ENCODE measurements at places on chromosomes 13 and 19.
A peak's percentile ranks its signal among the peaks of the same experiment; 100 is the strongest.

GRCh38 chr19:34772697-34773554, at the start of gene ZNF599:
Gene ZNF599 (minus strand): TSS chr19:34773215. CDS start chr19:34772841, 374 bp downstream.
- DNase-seq: peak; percentile 96

- DNase-seq: no peak
Measured at GRCh38 chr13:41302743-41303142, 8.3 kb upstream of the NAA16 start.

GRCh38 chr13:102693776-102694175, 1.1 kb downstream of the METTL21C start:
- DNase-seq: no peak

DNA sequence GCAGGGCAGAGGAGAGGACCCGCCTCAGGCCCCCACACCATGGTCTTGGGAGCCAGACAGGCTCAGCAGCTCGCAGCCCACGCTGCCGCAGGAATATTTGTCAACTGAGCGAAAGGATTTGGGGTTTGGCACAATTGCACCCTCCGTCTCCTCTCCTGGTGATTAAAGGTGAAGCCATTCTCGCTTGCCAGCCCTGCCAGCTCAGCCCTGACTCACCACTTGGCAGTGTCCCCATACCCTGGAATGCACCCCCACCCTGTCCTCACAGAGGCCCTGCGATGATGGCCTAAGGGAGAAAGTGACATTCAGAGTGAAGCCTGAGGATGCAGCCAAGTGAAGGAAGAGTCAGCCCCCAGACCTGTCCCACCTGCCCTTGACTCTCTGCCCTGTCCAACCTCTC, 18.8 kb downstream of the CYTH2 start:
- DNase-seq: peak; percentile 25

GRCh38 chr13:48858122-48858902, 117.4 kb upstream of the FNDC3A start:
- no peak for DNase-seq

DNA sequence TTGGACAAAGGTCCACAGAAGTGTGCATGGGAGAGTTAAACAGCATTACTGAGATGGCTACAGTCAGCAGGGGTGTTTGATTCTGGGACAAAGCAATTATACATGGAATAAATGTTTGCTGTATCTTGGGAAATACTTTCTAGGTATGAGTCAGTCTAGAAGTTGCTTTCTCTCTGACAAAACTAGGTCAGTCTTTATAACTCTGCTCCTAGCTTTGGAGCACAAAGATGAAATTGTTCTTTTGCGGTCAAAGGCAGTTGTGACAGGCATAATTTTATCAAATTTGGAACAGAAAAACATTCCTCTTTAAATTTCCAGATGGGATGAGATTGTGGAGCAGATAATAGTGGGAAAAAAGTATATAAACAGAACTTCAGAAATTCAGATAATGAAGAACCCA, 1045.4 kb upstream of the MIR17HG start:
- DNase-seq: no peak

GRCh38 chr13:39684531-39685137, 29.2 kb downstream of the COG6 start:
- DNase-seq: peak; percentile 83

DNA sequence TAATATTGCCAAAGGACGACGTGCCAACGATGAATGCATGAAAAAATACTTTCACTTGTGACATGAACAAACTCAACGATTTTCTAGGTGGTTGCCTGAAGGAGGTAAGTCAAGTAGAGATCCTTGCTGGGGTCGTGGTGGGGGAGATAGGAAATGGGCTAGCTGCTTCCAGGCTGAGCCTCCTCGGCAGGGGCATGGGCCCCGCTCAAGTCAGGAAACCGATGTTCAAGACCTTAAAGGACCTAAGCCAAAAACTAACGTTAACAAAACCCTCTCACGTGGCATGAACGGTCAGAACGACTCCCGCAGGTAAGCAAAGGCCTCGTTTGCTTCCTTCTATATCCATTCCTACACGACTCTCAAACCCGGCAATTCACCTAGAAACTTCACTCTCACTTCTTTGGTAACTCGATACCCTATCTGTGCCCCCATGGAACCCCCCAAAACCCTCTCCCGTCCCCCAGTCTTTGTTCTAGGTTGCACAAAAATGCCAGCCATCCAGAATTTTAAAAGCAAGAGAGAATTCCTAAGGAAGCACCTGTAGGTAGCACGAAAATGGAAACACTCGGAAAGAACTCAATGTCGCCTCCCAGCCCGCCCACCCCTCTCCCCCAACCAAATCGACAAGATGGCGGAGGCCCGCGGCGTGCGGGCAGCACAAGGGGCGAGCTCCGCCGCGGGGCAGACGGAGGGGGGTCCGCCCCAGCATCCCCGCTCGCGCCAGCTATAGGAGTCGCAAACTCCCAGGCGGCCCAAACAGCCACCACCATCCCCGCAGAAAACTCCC, 13.6 kb downstream of the ACP4 start:
- peak; percentile 35 for DNase-seq

GRCh38 chr19:55173714-55174409, 6.2 kb downstream of the SYT5 start:
- DNase-seq: peak; percentile 59

GRCh38 chr19:52992109-52993004, 21.4 kb upstream of the ERVV-1 start:
- DNase-seq: peak; percentile 14

DNA sequence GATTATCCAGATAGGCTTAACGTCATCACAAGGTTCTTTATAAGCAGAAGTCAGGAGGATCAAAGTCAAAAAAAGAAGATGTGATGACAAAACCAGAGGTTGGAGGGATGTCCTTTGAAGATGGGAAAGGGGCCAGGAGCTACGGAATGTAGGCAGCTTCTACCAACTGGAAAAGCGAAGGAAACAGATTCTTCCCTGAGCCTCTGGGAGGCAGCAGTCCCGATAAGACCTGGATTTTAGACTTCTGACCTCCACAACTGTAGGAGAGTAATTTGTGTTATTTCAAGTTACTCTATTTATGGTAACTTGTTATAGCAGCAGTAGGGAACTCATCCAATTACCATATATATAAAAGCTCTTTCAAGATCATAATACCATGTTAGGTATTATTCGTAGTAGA, 98.8 kb upstream of the MYCBP2 start:
- DNase-seq: no peak

DNA sequence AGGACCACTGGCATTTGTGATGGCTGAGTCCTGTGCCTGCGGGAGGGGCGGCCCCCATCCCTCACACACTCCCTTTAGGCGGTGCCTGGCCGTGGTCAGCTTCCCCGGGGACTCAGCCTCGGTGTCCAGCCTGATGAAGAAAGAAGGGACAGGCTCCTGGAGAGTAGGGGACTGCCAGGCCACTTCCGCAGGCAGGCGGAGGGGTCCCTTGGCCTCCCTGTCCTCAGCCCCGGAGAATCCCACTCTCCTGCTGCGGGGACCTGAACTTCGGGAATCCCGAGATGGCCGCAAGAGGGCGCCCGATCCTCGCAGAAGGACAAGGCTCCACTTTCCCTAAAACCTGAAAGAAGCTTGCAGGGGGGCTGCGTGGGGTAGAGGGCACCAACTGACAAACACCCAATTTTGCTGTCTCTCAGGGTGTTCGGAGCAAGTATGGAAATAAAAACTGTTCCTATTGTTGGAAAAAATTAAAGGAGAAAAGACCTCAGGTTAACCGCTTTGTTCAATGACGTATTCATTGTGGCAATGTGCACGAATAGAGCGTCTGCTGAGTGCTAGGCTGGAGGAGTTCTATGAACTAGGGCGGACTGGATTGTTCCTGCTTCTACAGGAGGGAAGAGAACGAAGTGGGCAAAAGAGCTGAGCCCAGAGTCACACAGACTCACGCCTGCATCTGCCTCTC, 297.3 kb downstream of the ZNF536 start:
- DNase-seq: peak; percentile 68

DNA sequence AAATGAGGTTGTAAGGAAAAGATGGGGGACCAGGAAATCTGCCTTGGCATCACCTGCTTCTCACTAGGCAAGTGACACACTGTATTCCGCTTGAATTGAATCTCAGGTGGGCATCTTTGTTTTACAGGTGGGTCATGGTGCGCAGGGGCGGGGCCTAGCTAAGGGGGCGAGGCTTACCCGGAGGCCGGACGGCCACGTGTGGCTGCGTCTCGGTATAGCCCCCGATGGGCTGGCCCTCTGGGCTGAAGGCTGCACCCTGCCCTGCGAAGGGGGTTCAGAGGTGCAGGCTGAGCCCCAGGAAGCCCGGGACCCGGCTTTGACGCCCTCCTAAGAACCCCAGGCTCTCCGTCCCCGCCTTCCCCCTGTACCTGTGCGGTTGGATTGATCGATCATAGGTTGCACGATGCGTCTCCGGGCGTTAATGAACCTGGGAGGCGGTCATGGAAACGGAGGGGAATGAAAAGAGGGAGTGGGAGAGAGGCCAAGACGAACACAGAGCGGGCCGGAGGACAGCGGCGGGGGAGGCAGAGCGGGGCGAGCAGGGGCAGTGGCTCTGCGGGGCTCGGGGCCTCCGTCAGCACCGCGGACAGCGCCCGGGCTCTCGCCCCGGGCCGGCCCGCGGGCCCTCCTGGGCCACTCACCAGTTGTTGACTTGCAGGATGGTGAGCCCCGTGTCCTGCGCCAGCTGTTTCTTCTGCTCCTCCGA, 12.5 kb downstream of the MEIS3 start:
- peak; percentile 42 for DNase-seq

- DNase-seq: no peak
Measured at GRCh38 chr13:29556742-29557141, 38.7 kb downstream of the SLC7A1 start.

DNA sequence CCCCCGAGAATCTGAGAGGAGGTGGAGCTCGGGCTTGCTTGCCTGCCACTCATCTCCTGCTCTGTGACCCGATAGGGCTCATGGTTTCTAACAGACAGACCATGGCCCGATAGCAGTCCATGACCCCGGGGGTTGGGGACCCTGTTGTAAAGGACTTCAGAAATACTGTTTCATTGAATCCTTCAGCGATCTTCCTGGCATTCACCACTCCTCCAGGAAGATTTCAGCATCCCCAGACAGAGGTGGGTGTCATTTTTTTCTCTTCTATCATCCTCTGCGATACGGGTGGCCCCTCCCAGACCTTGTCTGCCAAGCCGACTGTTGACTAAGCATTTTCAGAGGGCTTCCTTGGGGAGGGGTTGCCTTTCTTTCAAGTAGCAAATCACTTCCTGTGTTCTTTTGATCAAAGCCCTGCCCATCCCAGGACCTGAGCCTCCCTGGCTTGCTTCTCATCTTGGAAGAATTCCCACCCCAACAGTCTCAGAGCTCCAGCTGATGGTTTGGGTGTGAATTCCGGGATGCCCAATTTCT, 1.7 kb downstream of the MYO1F start:
- DNase-seq: peak; percentile 26

GRCh38 chr19:6730153-6730804, 7.1 kb downstream of the GPR108 start:
- peak; percentile 37 for DNase-seq

DNA sequence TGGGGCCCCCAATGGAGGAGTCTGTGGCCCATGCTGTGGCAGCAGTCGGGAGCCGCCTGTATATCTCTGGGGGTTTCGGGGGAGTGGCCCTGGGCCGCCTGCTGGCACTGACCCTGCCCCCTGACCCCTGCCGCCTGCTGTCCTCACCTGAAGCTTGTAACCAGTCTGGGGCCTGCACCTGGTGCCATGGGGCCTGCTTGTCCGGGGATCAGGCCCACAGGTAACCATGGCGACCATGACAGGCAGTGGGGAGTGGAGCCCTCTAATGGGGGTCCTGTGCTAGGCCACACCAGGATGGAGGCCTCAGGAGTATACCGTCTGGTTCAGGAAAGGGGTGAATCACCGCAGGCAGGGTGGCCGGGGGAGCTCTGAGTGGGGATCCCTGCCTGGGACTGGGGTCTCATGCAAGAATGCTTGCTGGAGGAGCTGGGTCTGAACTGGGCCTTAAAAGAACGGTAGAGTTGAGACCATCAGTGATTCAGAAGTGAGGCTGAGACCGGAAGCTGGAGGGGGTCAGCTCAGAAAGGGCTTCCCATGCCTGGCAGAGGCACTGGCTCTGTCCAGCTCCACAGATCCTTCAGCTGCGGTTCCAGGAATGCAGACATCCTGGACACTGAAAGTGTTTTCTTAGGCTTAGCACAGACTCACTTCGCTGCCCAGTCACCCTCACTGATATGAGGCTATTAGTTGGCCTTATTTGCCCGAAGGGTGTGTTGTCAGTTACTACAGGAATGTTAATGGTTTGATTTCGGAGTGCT, 29.1 kb downstream of the CNFN start:
- no peak for DNase-seq

- no peak for DNase-seq
Measured at GRCh38 chr19:50512112-50512998, 1.4 kb downstream of the ASPDH start.

- DNase-seq: no peak
Measured at GRCh38 chr13:110436276-110436675, 125.2 kb downstream of the RAB20 start.

- no peak for DNase-seq
Measured at GRCh38 chr13:20291037-20291436, 58.9 kb upstream of the GJB6 start.

DNA sequence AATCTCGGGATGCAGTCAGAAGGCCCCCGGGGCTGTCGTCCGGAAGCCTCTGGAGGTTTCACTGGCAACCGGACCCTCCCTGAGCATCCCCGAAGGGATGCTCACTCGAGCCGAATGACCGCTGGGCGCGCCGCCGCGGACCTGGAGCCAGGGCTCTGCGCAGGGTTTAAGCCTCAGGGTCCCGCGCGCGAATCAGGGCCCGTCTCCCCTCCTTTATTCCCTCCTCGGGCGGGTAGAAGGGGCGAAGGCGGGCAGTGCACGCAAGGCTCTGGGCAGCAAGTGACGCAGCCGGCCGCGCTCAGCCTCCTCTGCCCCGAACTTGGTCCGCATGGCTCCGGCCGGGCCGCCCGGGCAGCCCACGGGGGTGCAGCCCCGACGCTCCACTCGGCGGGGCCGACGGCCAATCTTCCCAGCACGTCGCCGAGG, 572 bp downstream of the SHISA2 start:
- peak; percentile 6 for DNase-seq

DNA sequence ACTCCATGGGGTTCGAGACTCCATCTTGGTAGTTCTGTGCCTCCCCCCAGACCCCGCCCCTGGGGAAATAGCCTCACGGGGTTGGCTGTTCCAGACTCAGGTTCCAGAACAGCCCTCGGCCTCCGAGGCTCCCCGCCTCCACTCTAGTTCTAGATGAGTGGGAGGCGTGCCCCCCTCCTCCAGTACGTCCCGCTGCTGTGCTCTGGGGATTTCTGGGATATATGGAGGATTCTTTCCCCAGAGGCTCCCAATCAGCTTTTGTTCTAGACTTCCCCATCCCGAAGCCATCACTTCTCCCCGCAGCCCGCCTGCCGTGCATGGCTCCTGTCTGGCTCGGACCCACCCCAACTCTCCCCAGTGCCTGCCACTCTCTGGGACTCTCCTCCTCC, 1.9 kb upstream of the CACNG7 start:
- DNase-seq: no peak

- DNase-seq: no peak
Measured at GRCh38 chr19:54682306-54682856, 19.6 kb downstream of the LILRB4 start.

Measured in suppressor macrophage treated with lipopolysaccharide for 1 hour (primary cell).